ENCODE measurements at places on chromosomes 16 and 17.

- peak; percentile 14 for DNase-seq
Observed at GRCh38 chr16:57318240-57318970, 33.9 kb upstream of the PLLP start.

GRCh38 chr16:79169239-79169638 lies 431.3 kb downstream of the MAF start:
- no peak for DNase-seq

DNA sequence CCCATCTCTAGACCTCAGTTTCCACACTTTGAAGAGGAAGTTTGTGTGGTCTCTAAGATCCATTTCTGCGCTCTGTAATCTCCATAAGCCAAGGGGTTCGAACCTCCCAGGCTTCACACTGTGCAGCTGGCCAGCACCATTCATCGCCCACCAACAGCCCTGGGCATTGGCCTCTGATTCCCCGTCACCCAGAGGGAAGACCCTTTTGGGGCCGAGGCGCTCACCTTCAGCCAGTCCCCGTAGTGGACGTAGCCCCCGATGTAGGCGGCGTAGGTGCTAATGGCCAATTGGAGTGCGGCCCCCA lies 678 bp downstream of the TMEM101 start:
- no peak for DNase-seq

GRCh38 chr17:31556969-31557645 lies 165.6 kb downstream of the RAB11FIP4 start:
- no peak for DNase-seq

GRCh38 chr17:52079496-52079895 lies 79.0 kb downstream of the CA10 start:
- no peak for DNase-seq

DNA sequence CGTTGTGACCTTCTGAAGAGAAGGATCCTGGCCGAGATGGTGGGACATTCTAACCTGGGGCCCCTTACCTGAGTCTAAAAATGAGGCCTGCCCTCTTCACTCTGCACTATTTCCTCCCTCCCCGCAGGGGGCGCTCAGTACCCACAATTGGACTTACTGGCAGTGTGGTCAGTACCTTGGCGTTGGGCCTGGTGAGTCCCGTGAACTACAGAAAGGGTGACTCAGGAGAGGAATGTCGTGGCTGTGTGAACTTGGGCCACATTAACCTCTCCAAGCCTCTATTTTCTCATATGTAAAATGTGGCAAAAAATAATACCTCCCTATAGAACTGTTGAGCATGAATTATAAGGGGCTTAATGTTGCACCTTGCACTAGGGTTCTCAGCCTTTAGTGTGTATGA lies 3.9 kb downstream of the RSAD1 start:
- DNase-seq: peak; percentile 96

DNA sequence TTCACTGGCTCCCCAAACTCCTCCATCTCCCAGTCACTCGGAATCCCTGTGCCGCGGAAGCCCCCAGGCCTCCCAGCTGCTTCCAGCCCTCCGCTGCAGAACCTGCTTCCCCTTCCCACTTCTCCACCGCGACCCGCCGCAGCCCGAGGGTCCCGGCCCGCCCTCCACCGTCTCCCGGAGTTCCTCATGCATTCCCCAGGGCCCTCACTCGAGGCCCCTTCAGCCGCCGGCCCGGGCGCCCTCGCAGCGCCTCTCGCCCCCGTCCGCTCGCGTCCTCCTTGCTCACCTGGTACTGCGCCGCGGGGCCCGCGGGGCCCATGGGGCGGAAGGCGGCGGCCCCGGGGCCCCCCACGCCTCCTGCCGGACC lies 329 bp downstream of the SMARCD2 start:
- peak; percentile 35 for DNase-seq

GRCh38 chr17:17200831-17201230 lies 5.3 kb downstream of the PLD6 start:
- no peak for DNase-seq

- no peak for DNase-seq
Observed at GRCh38 chr16:1495211-1495888, 2.2 kb downstream of the TELO2 start.

GRCh38 chr16:54266363-54266955 lies 20.1 kb downstream of the IRX3 start:
- DNase-seq: no peak

Measured in M059J (cell line).